Activated T-cell treated with anti-CD3 and anti-CD28 coated beads, Interleukin-2, amount 50 U/mL, for 72 hours (primary cell): ENCODE measurements at places on chromosomes 3 and 15. TPM values are rescaled to one million over a fixed set of nuclear protein-coding genes. Genes with fewer than 3 reads are reported as not detected.
A peak's percentile ranks its signal among the peaks of the same experiment; 100 is the strongest.

DNA sequence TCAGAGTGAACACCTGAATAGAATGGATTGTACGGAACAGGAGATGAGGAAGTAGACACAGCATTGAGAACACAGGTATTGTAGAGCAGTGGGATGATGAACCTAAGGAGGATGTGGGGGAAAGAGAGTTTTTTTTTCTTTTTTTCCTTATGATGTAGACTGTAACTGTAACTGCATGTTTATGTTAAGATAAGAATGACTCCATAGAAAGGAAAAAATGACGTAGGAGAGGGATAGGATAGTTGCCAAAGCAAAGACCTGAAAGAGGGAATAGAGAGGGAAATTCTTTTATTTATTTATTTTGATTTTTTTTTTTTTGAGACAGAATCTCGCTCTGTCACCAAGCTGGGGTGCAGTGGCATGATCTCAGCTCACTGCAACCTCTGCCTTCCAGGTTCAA lies 33.2 kb downstream of the APH1B start:
- H3K27me3 ChIP-seq: no peaks in the 10 kb centered on the region
- no peaks in the 10 kb centered on the region for H3K36me3 ChIP-seq
- no peak for DNase-seq
- H3K4me3 ChIP-seq: no peak overlapping the region

GRK7 gene
- not detected for total RNA-seq

- H3K4me3 ChIP-seq: no peak overlapping the region
- peaks cover 24% of the 10 kb centered on the region for H3K4me1 ChIP-seq
- no peaks in the 10 kb centered on the region for H3K36me3 ChIP-seq
- H3K27me3 ChIP-seq: no peaks in the 10 kb centered on the region
- H3K27ac ChIP-seq: peak overlapping the region; percentile 63
These were observed 13.3 kb downstream of the ABHD2 start for GRCh38 chr15:89101302-89102193.

GRCh38 chr3:16849795-16850194 lies 35.0 kb upstream of the PLCL2 start:
- no peaks in the 10 kb centered on the region for H3K27me3 ChIP-seq
- H3K4me3 ChIP-seq: peak overlapping the region; percentile 77
- DNase-seq: no peak
- H3K27ac ChIP-seq: no peak overlapping the region

FANCD2OS gene
- not detected for total RNA-seq
